BE2C (cell line): ENCODE measurements at places on chromosomes 4 and X.

DNA sequence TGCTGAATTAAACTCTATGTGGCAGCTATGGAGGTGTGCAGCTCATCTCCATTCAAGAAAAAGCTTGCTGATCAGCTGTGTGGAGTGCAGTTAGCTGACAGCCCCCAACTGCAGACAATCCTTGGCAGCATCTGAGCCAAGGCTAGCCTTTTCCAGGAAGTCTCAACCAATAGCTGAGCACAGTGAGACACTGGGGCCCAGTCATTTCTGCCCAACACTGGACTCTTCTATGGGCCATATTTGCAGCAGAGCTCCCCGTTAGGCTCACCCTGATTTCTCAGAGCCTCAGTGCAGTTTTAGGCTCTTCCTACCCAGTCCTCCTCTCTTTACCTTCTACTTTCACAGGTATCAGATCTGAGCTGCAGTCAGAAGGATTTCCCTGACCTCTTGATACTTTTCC is 12.9 kb downstream of the DDX53 start:
- no peak for DNase-seq

DNA sequence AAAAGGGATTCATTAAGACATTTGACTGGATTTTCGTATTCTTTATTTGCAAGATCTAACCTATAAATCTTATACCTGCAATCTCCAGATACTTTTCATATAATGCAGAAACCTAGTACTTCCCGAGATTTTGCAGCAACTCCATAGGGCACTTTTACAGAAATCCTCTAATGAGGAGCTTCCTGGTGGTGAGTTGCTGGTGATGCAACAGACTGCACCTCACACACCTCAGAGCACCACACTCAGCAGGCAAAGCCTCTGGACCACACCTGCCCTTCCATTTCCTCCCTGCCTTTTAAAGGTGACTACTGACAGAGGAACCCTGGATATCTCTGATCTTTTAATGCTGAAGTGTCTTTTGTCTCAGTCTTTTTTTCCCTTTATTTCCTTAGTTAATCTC is 289.4 kb downstream of the TRAM1L1 start:
- no peak for DNase-seq

GRCh38 chr4:6944301-6945051 is 34.9 kb downstream of the TBC1D14 start:
- no peak for DNase-seq

- no peak for DNase-seq
These were observed 19.5 kb upstream of the NFXL1 start for GRCh38 chr4:47933840-47934239.

GRCh38 chr4:7785017-7785416 is 154.6 kb downstream of the AFAP1 start:
- DNase-seq = peak; percentile 78
